Stimulated activated CD8-positive, alpha-beta memory T cell treated with anti-CD3 and anti-CD28 coated beads, Interleukin-2, amount 100 ng/mL, for 1 hour (primary cell): ENCODE measurements at places on chromosomes 1 and 21.

- DNase-seq, result no peak
Measured at GRCh38 chr1:203173566-203173965, 2.1 kb downstream of the MYBPH start.

GRCh38 chr1:160205242-160206035, at the start of gene PEA15:
PEA15 (plus strand) TSS chr1:160205384; CDS start chr1:160211545, 6,161 bp downstream.
- DNase-seq, result peak; percentile 40

DNA sequence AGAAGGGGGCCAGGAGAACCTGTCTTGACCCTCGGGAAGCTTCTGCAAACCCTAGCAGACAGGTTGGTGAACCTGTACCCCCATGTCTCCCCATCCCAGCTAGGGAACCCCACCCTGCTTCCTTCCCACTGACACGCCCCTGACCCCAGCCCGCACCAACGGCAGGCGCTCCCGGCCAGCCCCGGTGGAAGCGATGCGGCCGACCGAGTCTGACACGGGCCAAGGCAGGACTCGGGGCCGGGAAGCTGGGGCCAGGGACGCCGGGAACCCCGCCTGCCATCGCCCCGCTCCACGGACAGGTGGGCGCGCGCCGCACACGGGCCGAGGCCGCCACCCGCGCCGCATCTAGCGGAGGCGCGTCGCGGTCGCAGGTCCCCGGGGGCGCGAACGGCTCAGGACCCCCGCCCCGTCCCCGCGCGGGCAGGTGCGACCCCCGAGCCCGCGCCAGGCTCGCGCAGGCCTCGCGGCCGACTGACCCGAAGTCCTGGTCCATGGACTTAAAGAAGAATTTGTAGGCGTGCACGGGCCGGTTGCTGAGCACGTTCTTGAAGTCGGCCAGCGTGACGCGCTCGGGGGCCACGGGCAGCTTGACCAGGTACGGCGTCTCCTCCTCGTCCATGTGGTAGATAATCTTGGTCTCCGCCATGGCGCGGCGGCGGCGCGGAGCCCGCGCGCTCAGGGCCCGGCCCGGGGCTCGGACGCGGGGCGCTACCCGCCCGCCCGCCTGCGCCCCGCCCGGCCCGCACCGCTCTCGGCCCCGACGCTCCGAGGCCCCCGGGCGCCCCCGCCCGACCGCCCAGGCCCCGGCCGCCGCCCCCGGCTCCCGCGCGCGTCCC, 580 bp downstream of the DVL1 start:
- no peak for DNase-seq

DNA sequence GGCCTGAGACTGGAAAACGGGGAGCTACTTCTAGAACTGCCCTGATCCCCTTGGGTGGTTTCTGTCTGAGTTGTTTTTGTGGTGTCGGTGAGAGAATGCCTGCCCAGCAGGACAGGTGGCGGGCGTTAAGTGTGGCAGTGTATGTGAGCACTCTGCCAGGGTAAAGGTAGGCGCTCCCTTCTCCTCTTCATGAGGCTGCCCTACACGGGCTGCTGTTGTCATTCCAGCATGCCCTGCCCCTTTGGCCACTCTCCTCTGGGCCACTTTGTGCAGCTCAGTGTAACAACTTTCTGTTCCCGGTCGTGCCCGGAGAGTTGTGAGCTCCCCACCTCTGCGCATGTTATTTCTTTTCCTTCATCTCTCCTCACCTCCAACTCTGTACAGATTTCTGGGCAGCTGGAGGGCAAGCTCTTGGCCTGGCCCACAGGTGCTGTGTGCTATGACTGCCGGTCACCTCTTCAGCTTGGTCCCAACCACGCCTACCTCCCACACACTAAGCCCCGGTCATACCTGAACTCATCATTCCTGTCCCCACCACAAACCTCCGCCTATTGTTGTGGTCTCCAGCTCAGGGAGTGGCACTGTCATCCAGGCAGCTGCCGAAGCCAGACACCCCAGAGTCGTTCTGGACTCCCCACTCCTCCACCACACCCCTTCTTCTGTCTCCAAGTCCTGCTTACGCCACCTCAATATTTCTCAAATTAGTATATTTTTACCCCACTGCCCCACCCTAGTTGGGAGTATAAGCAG, 69.0 kb downstream of the GADD45A start:
- no peak for DNase-seq

DNA sequence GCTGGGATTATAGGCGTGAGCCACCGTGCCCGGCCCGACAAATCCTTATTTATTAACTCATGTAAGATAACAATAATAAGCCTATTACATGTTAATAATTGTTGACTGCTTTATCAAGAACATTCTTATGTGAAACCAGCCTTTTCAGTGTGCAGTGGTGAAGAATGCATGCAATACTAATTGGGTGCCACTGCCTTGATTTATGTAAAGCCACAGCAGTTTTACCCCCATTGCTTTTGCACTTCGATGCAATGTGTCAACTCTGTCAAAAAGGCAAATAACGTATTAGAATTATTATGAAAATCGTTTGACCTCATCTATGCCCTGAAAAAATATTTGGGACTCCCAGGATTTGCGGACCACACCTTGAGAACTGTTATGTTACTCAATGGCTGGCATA, 18.3 kb downstream of the NPR1 start:
- no peak for DNase-seq

GRCh38 chr21:41604583-41605041, 96.7 kb upstream of the TMPRSS2 start:
- DNase-seq, result no peak

GRCh38 chr1:160261556-160261892, 825 bp downstream of the DCAF8 start:
- peak; percentile 53 for DNase-seq

- DNase-seq, result no peak
Measured at GRCh38 chr1:153071511-153071910, at the start of gene SPRR2B. SPRR2B (minus strand) TSS chr1:153071611; CDS start chr1:153070839, 772 bp downstream.

GRCh38 chr1:24502065-24502708, 449 bp upstream of the RCAN3 start:
- peak; percentile 54 for DNase-seq

DNA sequence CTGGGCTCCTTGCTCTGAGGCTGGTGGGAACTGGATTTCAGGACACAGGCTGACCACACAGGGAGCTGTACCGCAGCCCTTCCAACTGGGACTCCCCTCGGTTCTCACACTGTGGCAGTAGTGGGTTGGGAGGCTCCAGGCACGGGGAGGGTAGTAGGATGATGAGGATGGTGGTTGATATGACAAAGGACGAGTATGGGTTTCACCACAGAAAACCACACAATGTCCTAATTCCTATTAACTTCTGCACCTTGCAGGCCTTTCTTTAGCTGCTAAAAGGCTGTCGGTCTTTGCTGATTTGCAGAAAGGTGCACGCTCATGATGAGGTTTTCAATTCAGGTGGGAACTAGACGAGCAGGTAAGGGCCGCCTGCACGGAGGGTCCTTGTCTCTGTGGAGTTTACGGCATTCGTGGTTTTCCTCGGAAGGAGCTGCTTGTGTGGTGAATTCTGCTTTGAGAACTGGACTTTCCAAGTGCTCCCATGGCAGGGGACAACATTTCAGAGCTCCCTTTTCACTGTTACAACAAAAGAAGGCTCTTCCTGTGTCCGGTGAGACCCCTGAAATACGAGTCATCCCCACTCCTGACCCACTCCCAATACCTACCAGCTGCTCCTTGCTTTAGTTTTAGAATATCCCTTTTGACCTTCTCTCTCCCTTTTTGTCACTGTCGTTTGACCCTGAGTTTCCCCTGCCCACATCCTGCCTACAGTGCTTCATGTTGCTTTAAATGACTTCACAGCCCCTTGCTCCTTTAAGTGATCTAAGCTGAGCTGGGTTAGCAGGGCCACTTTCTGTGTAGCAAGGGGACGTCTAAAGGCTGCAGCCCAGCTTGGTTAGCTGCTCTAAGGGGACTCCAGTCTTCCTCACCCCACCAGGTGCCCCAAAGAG, 125.1 kb downstream of the MRPS6 start:
- no peak for DNase-seq

DNA sequence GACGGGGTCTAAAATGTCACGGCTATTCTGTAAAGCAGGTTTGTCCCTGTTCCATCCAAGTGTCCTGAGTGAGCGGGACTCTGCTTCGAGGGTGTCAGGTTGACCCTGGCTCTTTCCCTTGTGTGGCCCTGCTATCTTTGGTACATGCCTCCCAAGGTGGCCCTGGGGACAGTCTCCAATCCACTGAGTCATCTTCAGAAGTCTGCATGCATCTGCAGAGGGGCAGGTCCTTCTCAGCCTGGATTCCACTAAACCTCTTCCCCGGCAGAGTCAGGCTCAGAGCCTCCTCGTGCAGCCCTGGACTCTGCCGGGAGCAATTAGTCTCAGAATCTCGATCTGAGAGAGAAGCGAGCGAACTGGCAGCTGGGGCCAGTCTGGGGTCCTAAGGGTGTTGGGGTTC, 50.1 kb upstream of the KCNJ15 start:
- DNase-seq, result no peak

- no peak for DNase-seq
Measured at GRCh38 chr1:24177161-24177560, 9.9 kb downstream of the IFNLR1 start.

- no peak for DNase-seq
Measured at GRCh38 chr1:233102341-233102740, 151.9 kb downstream of the NTPCR start.

- no peak for DNase-seq
Measured at GRCh38 chr1:90799326-90799725, 82.2 kb upstream of the BARHL2 start.

DNA sequence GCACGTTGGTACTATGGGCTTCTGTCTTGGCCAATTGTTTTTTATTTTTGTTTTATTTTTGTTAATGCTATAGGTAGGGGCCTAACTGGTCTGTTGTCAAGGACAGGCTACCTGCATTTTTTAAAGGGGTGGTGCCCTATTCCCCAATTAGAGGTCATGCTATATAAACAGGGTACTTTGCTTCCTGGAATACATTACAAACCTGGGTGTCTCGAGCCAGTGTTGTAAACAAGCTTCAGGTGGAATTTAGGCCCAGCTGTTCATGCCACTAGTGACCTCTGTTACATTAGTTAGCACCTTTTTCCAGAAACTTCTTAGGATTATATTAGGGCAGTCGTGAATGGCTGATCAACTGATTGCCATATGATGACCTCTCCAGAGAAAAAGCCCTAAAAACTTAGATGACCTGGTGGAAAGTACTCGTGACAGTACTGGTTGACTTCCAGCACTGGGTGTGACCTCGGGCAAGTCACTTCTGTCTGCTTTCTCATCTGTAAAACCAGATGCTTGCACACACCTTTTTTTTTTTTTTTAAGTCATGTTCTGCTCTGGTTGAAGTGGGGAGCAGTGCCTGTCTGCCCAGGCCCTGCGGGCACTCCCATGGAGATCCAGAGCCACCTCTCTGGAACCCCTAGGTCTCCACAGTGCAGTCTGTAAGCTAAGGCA, 46.5 kb downstream of the ELK4 start:
- no peak for DNase-seq

DNA sequence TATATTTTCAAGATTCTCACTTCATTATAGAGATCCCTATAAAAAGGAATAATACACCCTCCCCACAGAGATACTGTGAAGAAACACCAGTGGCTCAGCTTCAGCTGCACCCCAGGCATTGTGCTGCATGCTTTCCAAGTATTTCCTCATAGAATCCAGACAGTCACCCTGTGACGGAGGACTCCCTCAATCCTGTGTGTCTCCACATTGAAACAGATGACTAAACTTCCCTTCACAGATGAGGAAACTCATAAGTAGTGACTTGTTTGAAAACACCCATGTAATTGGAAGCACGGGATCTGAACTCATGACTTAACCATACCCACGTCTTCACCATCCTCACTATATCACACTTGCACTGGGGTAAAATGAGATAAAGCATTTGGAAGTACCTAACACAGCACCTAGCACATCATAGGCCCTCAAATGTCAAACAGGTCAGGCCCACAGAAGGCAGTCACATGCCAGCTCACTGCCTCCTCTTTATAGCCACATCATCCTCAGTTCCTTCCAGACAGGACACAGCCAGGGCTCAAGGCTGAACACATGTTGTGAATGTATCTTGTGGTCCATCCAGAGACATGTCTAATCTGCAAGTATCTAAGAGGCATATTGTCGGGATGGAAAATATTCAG, 55.2 kb downstream of the GPR161 start:
- no peak for DNase-seq

DNA sequence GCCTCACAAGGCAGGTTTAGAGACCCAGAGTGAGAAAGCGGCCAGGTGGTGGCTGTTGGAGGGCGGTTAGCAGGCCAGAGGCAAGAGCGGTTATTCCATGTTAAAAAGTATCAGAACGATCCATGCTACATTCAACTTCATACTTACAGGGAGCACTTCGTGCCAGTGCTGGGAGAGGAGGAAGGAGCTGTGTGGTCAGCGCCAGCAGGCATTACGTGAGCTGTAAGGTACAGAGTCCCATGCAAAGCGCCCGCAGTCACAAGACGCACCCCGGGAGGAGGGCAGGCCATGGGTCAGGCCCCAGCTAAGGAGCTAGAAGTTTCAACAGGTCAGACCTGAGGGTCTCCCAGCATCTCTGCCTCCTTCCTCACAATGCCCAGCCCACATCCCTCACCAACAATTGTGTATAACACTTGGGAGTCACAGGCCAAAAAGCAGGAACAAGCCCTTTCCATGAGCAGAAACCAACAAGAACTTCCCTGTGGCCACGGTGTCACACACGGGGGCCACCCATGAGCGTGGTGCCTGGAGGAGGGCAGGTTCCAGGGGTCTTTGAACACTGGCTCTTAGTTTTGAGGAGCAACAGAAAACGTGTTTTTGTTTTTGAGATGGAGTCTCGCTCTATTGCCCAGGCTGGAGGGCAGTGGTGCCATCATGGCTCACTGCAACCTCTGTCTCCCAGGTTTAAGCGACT, 21.8 kb upstream of the GPR153 start:
- no peak for DNase-seq

DNA sequence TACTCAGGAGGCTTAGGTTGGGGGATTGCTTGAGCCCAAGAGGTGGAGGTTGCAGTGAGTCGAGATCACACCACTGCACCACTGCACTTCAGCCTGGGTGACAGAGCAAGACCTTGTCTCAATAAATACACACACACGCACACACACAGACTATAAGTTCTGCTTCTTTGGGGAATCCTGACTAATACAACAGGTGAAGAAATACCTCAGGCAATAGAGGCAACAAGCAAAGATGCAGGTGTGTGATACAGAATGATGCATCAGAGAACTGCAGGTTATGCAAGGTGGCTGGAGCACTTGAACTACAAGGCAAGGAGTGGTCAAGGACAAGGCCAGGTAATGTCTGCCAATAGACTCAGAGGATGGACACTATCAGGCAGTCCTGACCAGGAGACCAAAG, 117.6 kb upstream of the ZNF678 start:
- DNase-seq, result no peak

DNA sequence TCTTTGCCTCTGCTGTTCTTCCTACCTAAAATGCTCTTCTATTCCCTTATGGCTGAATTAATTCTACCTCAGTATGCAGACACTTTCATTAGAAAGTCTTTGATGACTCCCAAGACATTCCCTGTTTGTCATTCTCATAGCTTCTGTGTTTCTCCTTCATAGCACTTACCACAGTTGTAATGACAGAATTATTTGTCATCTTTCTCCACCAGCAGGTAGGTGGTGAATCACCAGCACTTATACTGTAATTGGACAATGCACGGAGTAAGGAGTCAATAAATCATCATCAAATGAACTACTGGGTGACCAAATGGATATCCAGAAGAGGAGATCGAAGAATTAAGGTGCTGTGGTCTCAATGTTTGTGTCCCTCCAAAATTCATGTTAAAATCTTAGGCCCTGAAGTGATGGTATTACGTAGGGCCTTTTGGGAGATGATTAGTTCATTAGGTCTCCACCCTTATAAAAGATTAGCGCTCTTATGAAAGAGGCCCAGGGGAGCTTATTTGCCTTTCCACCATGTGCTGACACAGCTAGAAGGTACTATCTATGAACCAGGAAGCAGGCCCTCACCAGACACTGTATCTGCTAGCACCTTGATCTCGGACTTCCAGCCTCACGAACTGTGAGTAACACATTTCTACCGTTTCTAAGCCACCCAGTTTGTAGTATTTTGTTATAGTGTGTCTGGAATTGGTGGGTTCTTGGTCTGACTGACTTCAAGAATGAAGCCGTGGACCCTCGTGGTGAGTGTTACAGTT, 2.4 kb upstream of the CCT8 start:
- no peak for DNase-seq
